Activated naive CD8-positive, alpha-beta T cell treated with anti-CD3 and anti-CD28 coated beads for 36 hours (primary cell): ENCODE measurements at places on chromosomes 1 and 21.

DNA sequence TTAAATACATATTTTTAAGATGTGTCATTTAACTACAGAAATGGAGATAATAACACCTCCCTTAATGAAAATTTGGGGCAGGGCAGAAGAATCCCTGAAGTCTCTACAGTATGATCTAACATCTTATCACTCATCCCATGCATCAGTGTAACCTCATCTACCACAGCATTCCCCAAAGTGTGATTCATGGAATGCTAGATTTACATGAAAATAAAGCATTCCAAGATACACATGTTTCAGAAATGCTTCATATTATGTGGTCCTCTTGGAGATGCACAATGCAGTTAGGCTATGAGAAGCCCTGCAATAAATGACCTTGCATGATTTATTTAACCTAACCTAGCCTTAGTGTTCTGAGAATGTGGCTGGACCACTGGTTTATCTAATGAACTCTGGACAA is 166.9 kb upstream of the SYT6 start:
- no peak for DNase-seq

DNA sequence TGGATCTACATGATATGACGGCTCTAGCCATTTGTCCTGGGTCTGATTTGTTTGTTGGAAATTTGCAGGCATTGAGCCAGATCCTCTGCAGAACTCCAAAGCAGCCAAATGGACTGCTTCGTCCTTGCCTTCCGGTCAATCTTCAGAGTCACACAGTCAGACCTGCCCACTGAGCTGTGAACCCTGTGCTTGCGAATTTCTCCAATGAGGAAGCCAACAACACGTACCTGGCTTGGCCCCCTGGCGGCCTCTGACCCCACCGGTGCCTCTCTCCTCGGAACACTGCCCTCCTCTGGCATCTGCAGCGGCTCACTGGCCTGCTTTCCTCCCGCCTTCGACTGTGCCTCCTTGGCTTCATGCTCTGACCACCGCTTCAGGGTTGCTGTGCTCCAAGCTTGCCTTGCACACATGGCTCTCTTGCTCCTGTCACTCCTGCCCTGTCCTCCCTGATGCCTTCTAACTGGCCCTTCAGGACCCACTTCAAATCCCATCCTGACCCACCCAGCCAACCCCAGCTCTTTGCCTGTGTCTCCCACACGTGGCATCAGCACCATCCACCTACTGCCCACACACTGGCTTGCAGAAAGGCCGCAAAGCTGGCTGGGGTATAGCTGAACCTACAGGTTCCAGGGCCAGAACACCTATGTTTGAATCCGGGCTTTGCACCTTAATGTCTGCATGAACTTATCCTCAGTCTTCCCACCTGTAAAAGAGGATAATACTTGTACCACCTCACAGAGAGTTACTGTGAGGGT is 128.2 kb downstream of the KCNN3 start:
- no peak for DNase-seq

DNA sequence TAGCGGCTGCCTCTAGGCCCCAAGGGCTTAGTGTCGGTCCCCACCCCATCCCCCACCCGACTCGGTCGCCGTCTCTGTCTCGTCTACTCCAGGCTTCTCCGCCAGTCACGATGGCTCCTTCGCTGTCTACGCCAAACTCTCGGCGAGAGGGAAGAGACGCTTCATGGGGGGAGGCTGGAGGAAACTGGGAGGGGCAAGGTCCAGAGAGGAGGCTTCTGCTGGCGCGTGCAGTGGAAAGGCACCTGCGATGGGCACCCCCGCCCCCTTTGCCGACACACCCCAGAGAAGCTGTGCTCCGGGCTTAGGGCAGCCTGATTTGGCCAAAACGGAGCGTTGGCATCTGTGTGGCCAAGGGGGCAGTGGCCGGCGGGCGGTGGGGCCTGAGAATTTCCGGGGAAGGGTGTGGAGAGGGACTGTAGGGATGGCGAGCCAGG is 1.2 kb upstream of the CSMD2 start:
- no peak for DNase-seq

GRCh38 chr1:19209439-19209989 is 552 bp downstream of the UBR4 start:
- DNase-seq, result peak; percentile 78

DNA sequence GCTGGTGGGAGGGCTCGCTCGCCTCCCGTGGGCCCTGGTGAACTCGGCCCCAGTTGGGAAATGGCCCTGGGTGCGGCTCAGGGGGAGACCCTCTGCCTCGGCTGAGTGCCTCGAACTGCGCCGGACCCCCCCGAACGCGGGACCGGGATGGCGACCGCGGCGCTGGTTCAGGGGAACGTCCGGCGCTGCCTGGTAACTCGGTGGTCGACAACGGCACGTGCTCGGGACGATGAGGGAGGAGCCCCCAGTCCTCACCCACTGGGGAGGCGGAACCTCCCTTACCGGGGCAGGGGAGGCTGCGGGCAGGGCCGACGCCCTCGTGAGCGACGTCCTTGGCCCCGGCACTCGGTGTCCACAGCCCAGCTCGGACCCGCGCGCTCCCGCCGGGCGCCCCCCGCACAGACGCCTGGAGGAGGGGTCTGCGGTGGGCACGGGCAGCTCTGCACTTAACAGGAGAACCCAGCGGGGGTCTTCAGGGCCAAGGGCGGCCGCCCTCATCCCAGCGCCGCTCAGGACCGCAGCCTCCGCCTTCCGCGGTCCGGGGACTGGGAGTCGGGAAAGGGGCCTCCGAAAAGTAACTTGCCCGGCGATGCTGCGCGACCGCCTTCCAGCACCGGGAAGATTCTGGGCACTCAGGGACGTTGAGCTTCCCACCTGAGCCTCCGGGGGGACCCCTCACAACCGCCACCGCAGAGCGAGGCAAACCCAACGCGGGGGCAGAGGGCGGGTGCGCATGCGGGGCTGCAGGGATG is 1.7 kb downstream of the HES4 start:
- no peak for DNase-seq

- DNase-seq, result no peak
These were observed 89.1 kb downstream of the MAN1C1 start for GRCh38 chr1:25705699-25706098.

DNA sequence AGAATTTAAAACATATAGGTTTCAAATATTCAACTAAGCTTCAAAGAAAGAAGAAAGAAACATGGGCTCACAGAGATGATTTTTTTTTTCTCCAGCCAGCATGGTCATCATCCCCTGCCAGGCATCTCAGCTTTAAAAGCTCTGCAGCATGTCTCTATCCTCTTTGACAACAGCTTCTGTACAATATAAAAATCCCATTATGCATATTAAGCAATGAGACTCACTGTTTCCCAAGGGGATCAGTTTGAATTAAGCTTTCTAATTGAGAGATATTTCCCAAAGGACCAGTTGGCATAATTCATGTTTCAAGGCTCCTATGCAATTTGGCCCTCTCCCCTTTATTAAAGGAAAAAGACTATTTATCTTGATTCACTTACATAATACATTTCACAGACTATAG is 220.3 kb downstream of the GRIK1 start:
- DNase-seq, result no peak

DNA sequence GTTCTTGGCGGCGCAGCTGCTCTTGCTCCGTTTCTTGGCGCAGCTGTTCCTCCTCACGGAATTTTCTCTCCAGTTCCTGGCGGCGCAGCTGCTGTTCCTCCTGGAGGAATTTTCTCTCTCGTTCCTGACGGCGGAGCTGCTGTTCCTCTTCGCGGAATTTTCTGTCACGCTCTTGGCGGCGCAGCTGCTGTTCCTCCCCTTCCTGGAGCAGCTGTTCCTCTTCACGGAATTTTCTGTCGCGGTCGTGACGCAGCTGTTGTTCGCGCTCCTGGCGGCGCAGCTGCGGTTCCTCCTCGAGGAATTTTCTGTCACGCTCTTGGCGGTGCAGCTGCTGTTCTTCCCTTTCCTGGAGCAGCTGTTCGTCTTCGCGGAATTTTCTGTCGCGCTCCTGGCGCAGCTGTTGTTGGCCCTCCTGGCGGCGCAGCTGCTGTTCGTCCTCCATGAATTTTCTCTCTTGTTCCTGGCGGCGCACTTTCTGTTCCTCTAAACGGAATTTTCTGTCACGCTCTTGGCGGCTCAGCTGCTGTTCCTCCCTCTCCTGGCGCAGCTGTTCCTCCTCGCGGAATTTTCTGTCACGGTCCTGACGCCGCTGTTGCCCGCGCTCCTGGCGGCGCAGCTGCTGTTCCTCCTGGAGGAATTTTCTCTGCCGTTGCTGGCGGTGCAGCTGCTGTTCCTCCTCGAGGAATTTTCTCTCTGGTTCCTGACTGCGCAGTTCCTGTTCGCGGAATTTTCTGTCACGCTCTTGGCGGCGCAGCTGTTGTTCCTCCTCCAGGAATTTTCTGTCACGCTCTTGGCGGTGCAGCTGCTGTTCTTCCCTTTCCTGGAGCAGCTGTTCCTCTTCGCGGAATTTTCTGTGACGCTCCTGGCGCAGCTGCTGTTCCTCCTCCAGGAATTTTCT is 7.0 kb downstream of the TCHH start:
- no peak for DNase-seq

- no peak for DNase-seq
These were observed 258.4 kb upstream of the DPYD start for GRCh38 chr1:98179151-98179773.

DNA sequence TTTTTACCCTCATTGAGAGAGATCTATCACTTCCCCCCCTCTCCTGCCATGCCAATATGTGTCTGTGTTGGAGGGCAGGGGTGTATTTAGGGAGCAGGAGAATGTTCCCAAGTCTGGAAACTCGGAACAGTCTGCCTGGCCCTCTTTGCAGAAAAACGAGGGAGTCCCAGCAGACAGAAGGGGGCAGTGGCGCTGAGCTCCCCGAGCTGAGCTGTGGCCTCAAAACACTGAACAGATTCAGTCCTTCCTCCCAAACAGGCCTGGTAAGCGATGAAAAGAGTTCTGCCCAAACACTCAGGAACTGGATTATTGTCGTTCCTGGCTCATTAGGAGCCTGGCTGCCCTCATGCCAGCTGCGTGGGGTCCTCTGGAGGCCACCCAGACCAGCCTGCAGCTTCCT is 981 bp downstream of the CLDN14 start:
- DNase-seq, result no peak
